ENCODE measurements at places on chromosomes 1 and 21.

GRCh38 chr1:13830616-13831280 lies 130.8 kb downstream of the PRDM2 start:
- no peak for DNase-seq

DNA sequence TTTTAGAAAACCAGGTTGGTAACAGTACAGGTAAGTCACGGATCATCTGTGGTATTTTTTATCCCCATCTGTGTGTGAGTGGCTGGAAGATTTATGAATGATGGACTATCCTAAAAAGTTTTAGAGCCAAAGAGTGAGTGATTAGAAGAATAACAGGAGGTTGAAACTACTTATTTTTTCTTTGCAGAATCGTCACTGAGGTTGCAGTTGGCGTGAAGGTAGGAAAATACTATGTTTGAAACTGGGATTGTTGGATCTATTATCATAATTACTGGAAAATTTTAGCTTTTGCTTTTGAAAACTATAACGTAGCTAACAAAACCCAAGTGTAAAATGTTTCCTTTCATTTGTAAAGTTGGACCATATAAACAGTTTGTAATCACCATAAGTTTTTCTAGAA lies 1.8 kb downstream of the PTBP2 start:
- no peak for DNase-seq

DNA sequence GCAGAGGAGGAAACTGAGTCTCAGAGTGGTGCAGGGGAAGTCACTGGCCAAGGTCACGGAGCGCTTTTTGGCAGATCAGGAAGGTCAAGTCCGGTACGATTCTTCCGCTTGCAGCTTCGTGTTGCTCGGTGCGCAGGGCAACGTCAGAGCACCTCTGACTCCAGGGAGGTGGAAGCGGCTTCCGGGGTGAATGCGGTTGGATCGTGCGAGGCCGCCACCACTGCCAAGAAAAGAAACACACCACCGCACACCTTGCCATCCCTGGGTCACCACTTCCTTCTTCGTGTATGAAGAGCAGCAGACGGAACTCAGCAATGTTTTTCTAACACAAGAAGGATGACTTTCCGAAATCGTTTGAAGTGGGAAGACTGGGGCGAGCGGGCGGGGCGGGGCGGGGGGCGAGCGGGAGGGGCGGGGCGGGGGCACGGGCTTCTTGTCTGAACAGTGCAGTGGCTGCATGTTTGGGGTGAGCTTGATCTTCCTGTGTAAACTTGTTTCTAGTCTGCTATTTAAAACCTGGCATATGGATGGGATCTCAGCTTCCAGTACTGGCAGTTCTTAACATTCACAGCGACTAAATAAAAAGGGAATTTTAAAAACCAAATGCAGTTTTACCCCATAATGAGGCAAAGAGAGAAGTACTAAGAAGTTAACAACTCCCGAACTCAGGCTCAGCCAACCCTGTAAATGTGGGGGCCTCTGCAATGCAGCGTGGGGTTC lies 300.0 kb downstream of the RRAGC start:
- DNase-seq = peak; percentile 48

GRCh38 chr1:198601936-198602889 lies 36.6 kb upstream of the PTPRC start:
- no peak for DNase-seq

DNA sequence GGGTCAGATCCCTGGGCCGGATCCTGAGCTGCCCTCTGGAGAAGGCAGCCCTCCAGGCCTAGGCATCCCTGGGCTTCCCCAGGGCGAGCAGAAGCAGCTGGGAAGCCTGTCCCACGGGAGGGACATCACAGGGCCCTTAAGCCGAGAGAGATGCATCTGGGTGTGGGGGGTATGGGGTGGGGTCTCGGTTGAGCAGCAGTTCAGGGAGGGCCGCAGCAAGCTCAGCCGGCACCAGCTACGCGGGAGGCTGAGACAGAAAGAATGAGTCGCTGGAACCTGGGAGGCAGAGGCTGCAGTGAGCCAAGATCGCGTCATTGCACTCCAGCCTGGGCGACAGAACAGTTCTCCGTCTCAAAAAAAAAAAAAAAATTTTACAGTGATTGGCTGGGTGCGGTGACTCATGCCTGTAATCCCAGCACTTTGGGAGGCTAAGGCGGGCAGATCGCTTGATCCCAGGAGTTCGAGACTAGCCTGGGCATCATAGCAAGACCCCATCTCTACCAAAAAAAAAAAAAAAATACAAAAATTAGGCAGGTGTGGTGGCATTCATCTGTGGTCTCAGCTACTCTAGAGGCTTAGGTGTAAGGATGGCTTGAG lies 37.7 kb downstream of the RRP1 start:
- no peak for DNase-seq

DNA sequence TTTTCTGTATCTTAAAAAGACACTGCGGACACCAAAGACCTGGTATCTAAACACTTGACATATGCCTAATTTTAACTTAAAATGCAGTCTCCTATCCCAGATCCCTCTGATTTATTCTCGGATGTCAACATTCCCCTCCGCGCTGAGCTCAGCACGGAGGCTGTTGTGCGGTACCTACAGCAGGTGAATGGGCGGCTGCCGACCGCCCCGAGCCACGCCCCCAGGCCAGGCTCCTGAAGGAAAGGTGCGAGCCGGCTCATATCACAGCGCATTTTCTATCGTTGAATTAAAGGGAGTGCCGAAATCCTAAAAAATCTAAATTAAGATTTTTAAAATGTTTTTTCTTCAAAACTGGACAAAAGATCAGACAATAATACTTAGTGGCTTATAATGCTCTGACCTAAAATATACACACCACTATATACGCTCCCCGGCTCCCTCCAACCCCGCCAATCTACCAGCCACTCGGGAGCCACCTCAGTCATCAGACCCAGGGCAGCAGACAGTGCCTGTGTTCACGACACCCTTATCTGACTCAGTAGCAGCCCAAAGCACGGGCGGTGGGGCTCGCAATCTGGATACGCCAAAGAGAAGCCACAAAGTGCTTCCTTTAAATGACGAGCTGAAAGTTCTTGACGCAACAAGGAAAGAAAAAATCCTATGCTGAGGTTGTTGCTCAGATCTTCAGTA lies 4.1 kb downstream of the WRAP73 start:
- DNase-seq = no peak

- no peak for DNase-seq
Measured at GRCh38 chr1:226845624-226846023, 24.8 kb upstream of the PSEN2 start.

GRCh38 chr1:43243299-43243698 lies 26.5 kb upstream of the TMEM125 start:
- no peak for DNase-seq

- no peak for DNase-seq
Measured at GRCh38 chr1:106646261-106646784, 410.2 kb upstream of the PRMT6 start.

DNA sequence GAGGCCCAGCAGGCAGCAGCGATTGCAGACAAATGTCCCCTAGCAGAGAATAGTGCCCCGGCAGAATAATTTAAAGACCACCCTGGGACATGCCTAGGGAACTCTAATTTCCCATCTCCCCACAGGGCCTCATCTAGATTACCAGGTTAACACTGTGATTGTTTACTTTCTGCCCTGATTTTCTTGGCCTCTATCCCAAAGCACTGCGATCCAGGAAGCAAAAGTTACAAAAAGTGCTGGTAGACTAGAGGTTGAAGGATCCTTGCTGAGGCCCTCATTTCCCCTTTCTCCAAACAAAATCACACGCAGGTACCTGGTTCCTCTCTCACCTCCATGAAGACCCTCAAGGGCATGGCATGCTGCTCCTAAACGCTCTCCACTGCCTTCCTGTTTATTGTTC lies 229.7 kb downstream of the C1orf94 start:
- DNase-seq = no peak

- no peak for DNase-seq
Measured at GRCh38 chr1:156347331-156347730, 9.0 kb downstream of the TSACC start.

GRCh38 chr1:175163702-175164101 lies 28.9 kb downstream of the KIAA0040 start:
- DNase-seq = no peak

- no peak for DNase-seq
Measured at GRCh38 chr21:41671859-41672542, 94.9 kb downstream of the RIPK4 start.

DNA sequence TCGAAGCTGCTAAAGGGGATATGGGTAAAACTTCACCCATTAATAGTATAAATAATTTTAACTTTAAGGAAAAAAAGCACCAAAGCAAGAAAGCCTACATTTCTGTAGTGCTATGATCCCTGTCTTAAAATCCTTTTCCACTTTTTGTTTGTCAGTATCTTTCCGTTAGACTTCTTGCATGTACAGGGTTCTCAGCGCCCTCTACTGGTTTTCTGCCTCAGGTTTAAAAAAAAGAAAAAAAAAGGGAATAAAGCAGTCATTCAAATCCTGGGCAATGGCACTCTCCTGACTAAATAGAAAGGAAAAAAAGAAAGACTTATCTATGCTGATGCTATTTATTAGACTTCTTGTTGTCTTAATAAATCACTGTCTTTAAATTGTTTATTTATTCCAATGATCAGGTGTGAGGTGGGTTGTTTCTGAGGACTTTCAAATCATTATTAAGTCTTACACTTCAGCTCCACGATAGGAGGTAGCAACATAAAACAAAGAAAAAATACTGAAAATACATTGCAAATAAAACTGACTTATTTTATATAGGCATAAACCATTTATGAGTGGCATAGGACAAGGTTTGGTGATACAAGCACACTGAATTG lies 475.4 kb upstream of the NR5A2 start:
- DNase-seq = no peak

DNA sequence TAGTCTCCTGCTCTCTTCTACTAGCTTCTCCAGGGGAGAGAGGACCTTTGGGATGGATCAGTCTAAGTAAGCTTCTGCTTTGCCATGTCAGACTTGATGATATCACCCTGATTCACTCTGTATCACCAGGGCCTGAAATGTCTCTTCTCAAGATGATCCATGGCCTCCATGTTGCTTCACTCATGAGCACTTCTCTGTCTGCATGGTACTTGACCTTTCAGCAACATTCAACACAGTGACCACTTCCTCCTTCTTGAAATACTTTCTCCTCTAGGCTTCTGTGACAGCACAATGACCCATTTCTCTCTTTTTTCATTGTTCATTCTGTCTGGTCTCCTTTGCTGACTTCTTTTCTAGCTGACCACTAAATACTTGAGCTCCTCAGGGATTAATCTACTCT lies 35.3 kb upstream of the NGF start:
- no peak for DNase-seq

DNA sequence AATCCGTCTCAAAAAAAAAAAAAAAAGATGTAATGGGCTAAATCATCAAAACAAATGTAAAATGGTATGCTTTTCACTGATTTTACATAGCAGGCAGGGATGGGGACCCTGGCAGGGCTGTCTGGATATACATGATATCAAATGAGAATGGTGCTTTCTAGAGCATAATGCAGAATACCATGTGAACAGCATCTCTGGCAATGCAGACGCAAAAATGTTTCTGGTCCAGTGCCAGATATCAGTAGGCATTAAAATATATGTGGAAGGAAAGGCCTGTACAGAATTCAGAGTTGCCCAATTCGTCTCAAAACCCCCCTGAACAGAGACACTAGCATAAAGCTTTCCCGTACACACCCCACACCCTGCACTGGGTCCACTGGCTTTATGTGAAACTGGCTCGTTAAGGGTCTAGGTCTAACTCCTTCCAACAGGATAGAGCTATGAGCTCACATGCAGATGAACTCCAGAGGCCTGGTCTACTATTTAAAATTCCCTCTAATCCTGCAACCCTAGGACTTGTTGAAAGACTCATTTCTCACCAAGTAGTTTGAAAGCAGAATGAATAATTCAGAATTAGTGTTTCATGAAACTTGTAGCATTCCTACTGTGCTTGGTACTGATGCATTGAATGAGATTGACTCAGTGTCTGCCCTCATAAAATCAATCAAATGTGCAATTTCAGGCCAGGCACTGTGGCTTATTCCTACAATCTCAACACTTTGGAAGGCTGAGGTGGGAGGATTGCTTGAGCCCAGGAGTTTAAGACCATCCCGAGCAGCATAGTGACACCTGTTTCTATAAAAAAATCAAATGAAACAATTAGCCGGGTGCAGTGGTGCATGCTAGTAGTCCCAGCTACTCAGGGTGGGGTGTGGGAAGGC lies 2.6 kb upstream of the MYSM1 start:
- no peak for DNase-seq

GRCh38 chr1:77847621-77848080 lies 40.8 kb upstream of the NEXN start:
- DNase-seq = no peak

GRCh38 chr1:52756020-52756419 lies 29.8 kb downstream of the ZYG11B start:
- no peak for DNase-seq

- no peak for DNase-seq
Measured at GRCh38 chr1:108556499-108556898, 3.4 kb upstream of the EEIG2 start.

GRCh38 chr1:8471451-8471850 lies 153.5 kb downstream of the SLC45A1 start:
- no peak for DNase-seq

GRCh38 chr1:229620876-229621275 lies 5.0 kb downstream of the TAF5L start:
- no peak for DNase-seq

GRCh38 chr1:1219341-1219740 lies 5.4 kb upstream of the TNFRSF4 start:
- DNase-seq = no peak

DNA sequence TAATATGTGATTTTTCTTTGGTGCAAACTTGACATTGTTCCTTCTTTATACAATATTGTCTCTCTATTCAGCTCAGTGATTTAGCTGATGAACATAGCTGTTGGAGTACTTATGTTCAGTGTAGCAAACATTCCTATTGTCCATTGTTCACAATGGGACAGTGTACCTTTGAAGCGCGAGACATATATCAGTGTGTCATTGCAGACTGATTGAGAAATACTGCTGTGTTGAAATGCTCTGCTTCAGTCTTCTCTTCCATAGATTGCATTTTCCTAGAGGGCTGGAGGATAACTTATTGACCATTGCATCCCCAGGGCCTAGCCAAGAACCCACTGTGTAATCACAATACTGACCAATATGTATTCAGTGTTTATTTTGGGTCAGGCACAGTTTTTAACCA lies 46.5 kb downstream of the HLX start:
- DNase-seq = no peak

DNA sequence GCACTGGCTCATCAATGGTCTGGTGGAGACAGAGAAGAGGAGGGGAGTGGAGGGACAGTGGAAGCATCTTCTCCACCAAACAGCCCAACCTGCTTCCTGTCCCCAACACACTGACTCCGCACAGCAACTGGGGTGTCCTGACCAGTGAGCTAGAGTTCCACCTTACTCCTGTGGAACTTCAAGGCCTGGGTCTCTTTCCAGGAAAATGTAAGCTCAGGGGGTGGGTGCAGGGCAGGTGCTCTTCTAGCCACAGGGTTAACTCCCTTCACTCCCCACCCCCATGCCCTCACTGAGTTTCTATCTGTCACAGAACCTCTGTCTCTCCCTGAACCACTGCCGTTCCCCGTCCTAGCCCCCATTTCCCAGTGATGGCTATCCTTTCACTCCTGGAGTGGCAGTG lies 876 bp downstream of the MOB3C start:
- DNase-seq = no peak

GRCh38 chr1:228922722-228923376 lies 187.6 kb downstream of the RHOU start:
- no peak for DNase-seq
